ENCODE measurements at places on chromosomes 4 and X.

DNA sequence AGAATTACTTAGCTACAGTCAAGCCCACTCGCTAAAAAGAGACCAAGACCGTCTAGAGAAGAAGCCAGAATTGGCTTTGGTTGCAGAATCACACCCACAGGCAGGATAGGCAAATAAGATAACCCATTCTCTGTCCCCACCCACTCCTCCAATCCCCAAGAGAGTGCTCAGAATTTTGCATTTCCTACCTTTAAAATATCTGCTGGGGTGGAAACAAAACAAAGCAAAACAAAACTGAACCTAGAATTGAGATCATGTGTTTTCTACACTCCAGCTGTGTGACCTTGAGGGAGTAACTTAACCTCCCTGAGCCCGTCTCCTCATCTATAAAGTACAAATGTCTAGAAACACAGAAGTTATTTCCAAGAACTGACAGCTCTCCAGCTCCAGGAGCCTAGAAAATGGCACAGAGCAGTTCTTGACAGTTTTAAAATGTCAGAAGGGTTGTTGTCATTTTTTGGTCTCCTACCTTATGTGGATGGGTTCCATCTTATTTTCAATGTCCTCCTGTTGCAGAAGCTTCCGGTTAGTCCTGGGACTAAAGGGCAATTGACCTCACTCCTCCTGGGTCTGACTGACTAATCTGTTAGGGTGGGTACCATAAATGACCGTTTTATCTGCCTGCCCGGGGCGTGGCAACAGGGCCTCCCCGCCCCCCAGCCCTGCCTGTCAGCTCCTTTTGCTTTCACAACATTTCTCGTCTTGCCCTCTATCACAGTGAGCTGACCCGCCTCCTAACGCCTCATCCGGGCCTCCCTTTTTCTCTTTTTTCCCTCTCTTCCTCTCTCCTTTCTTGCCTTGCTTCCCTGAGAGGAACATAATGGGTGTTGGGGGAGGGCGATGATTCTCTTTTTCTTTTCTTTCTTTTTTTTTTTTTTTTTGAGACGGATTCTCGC is 114.0 kb downstream of the RBM47 start:
- DNase-seq, result no peak

DNA sequence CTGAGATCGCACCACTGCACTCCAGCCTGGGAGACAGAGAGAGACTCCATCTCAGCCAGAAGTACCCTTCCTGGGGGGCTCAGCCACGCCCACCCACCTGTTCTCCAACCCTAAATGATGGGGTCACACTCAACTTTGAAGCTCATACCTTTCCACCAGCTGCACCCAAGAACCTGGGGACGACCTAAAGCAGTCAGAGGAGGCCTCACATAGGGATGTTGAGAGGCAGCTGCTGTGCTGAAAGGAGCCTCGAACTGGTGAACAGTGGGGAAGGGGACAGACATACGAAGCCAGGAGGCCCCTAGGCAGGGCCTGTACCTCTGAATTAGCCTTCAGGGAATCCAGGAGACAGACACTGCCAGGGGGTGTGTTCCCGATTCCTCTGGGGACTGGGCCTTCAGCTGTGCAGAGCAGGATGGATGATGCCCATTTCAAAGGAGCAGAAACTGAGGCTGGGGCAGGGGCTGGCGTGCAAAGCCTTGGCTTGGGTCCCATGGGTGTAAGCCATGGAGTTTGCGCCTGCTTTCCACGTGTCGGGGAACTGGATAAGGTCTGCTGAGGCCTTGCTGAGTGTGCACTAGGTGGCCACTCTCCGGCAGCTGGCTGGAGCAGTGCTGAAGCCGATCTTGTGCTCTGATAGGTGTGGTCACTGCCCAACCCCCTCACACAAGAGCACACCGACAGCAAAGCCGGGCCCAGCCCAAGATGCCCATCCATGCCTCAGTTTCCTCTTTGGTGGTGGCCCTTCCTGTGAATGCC is 130.8 kb downstream of the CPZ start:
- no peak for DNase-seq

GRCh38 chrX:16797358-16797757 is 11.1 kb downstream of the TXLNG start:
- no peak for DNase-seq

DNA sequence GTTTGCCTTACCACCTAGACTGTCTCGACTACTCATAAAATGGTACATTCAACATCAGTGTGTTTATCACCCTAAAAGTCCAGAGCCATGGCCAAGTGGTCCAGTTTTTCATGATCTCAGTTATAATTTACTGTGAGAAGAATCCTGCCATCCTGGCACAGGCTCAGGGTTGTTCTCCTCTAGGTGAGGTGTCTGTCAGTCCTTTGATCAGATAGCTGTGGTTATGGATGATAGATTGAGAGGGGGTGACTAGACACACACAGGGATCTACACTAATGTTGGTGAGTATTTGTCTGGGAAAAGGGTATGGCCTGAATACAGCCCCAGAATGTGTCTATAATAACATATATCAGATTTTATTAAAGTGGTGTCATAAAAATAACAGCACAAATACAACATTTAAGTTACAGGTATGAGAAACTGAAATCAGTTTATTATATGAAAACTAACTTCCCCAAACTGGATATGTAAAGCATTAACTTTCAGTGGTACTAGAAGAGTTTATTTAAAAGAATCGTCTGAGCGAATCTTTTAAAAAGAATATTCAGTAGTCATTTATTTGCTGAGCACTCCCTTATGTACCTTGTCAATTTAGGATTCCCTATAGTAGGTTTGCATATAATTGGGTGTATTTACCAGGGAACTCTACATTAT is 93.3 kb downstream of the STIM2 start:
- DNase-seq, result no peak

DNA sequence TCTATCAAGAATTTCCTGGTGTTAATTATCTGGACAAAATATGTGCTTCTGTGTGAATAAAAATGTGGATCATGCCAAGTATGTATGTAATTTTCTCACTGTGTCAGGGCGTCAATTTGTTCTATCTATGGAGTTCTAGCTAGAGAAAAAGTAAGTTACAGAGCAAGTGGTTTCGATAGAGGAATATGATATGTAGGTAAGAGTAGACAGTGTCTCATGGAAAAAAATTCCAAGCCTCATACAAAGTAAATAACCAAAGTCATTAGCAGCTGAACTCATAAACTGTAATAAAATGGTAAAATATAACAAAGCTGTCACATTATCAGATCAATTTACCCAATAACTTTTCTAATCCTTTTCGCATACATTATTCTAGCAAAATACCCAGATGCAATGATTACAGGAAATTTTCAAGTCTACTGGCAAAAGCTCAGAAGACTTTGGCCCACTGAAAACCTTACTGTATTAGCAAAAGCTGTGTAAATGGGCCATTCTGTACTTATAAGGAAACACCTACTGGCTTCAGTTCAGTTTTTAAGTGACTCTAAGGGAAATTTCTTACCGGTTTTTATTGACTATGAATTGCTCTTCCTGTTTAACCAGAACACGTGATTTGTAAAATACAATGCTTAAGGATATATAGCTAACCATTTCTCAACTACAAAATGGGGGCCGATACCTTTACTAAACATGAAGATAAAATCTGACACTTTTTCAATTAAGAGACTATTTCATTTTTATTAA is 121.0 kb upstream of the ARSJ start:
- no peak for DNase-seq

GRCh38 chrX:41672643-41673042 is 16.1 kb upstream of the GPR34 start:
- DNase-seq, result no peak
